ENCODE measurements at places on chromosomes 11 and 22. TPM values are rescaled to one million over a fixed set of nuclear protein-coding genes. Genes with fewer than 3 reads are reported as not detected.

GRCh38 chr11:122175306-122175705 lies 59.3 kb upstream of the BLID start:
- DNase-seq = peak; percentile 53

The IGLL5 gene
- total RNA-seq = not detected

DNA sequence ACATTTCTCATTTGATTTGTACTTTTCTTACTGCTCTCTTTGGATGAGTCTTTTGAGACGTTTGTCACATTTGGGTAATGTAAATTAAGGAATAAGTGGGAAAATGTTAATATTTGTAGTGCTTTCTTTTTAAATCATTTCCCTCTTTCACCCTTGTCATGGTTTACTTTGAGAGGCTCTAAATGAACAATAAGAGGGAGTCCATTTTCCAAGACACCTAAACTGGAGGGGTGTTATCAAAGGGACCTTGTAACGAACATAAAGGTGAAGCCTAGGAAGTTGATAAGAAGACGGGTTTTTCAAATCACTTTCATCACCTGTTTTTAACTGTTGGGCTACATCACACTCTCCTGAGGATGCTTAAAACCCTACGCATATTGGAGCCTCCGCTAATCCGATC lies 12.1 kb downstream of the EED start:
- no peak for DNase-seq

GRCh38 chr22:36323855-36324331 lies 63.9 kb downstream of the MYH9 start:
- no peak for DNase-seq

DNA sequence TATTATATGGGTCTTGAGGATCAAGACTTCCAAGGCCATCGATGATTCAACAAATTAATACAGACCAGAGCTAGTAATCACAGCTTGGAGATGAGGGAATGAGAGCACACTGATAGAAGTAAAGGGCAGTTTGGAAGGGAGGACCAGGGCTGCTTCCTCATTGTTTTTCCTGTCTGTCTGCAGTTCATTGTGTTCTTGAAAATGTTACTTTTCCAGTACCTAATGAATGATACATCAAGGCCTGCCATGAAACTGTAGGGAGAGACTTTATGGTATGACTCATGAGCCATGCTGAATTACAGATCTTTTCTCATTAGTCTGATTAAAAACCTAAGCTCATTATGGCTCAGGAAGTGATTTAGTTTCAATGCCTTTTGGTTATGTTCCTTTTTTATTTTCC lies 855.6 kb downstream of the KCNA4 start:
- peak; percentile 17 for DNase-seq

The ARFGAP3 gene
- 20.4 TPM for total RNA-seq

DNA sequence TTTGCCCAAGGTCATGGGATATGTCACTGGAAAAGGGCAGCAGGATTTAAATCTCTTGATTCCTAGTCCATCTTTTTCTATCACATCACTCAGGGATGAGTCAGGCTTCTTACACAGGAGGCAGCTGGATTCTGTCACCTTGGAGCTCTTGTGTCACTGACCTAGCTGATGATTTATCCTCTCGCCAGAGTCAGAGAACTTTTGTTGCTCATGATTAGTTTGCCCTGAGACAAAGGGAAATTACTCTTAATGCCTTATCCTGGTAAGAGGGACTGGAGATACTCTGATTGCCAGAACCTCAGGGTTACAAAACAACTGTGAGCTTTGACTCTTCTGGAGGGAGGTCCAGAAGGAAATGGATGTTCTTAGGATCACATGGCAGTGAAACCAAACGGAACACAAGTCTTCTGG lies 10.1 kb downstream of the COA4 start:
- peak; percentile 88 for DNase-seq

The CDPF1 gene
- 20.3 TPM for total RNA-seq

The FXYD2 gene
- not detected for total RNA-seq

The MAP6 gene
- 0.40 TPM for total RNA-seq

DNA sequence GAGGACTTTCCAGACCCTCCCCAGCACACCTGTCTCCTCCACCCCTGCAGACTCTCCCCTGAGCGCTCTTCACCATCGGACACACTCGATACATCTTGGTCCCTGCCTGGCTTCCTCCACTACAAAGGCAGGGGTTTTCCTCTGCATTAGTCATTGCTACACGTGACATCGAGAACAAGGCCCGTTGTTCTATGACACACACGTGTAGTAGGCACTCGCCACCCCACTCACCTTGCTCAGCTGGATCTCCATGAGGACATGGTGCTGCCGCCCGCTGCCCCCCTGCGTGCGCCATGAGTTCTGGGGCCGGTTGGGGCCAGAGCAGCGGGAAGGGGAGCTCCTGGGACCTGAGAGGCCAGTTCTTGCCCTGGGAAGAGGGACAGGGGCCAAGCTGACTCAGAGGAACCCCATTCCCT lies 16.7 kb downstream of the ATG2A start:
- DNase-seq = peak; percentile 91

- DNase-seq = no peak
These were observed 58.9 kb downstream of the CLPB start for GRCh38 chr11:72375241-72375960.

DNA sequence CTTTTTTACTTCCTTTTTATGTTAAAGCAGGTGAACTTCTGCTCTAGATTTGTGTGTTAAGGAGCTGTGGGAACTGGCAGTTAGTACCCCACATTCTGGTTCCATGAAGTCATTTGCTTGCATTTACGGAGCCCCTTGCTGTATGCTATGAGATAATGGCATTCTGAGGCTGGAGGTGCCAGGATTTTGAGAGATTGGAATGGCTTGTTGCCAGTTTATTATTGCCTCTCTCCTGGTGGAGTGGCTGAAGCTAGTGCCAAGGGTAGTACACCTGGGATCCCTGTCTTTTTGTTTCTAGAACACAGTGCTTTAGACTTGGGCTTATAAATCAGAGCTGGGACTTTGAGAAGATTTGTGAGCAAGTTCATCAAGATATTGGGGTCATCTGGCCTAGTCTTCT lies 73.8 kb downstream of the STIM1 start:
- no peak for DNase-seq

DNA sequence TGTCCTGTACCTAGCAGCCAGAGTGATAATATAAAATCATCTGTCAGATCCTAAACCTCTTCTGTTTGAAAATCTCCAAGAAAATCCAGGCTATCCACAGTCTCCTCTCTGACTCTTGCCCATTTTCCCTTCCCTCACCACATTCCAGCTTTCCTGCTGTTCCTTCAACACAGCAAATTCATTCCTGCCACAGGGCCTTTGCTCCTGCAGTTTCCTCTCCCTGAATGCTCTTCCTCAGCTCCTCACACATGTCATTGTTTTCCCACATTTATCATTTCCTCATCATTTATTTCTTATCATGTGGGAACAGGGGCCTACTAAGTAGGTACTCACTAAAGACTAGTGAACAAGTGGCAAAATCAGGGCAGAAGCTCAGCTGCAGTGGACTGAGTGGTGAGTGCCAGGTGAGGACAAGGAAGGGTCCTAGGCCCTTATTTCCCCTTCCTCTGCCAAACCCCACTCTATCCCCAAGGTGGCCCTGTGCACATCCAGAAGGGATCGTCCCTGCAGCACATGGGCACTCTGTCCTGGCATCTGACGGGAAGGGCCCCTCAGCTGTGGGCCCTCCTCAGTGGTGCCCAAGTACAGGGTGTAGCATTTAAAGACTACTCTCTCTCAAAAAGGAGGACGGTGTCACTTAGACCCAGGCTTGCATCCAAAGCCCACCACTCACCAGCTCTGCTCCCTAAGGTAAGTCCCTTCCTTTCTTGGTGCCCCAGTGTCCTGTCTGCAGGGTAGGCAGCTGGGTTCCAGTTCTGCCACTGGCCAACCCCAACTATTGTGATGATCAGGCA lies 2.0 kb downstream of the LRRC32 start:
- no peak for DNase-seq

DNA sequence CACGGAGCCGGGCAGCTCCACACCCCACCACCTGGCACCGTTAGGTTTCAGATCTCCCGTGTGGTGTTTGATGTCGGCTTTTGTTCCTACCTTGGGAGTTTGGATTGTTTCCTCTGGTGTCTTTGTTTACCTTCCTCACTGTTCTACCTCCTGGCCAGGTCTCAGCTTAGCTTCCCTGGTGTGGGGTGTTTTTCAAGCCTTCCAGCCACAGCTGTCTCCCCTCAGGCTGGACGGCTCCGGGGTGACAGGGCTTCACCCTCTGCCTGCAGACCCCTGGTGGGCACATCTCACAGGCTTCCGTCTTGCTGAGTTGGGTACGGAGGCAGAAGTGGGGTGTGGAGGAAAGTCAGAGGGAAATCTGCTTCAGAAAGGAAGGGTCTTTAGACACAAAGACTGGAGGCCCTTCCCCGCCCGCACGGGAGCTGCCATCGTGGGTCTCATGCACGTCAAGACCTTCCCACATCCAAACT lies 59.6 kb upstream of the EMID1 start:
- DNase-seq = no peak

The MOGAT2 gene
- total RNA-seq = not detected

The RRP7A gene
- total RNA-seq = 48.7 TPM

The MUC5AC gene
- not detected for total RNA-seq

DNA sequence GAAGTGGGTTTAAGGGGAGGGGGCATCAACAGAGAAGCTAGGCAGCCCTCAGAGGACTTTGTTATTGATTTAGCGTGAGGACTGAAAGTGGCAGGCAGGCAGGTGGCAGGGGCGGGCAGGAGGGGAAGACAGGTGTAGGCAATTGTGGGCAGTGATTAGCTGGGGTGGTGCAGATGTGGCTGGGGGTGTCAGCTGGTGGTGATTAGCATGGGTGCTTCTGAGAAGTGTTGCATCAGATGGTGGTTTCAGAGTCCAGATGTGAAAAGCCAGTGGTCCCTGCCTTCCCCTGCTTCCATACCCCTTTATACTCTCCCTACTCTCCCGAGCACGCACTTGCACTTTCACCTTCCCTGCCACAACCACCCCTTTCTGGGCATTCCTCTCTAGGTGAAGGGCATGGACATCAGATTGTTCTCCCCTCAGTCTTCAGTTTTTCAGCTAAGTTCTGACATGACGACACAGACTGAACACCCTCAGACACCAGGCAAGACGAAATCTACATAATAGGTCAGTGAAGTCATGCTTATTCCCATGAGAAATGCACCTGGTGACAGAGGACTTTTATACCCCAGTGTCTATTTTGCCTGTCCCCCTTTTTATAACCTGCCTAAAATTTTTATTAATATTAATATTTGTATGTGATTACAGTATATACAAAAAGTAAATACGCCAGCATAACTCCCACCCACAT lies 435.7 kb upstream of the CADM1 start:
- DNase-seq = no peak

The BTG4 gene
- not detected for total RNA-seq

DNA sequence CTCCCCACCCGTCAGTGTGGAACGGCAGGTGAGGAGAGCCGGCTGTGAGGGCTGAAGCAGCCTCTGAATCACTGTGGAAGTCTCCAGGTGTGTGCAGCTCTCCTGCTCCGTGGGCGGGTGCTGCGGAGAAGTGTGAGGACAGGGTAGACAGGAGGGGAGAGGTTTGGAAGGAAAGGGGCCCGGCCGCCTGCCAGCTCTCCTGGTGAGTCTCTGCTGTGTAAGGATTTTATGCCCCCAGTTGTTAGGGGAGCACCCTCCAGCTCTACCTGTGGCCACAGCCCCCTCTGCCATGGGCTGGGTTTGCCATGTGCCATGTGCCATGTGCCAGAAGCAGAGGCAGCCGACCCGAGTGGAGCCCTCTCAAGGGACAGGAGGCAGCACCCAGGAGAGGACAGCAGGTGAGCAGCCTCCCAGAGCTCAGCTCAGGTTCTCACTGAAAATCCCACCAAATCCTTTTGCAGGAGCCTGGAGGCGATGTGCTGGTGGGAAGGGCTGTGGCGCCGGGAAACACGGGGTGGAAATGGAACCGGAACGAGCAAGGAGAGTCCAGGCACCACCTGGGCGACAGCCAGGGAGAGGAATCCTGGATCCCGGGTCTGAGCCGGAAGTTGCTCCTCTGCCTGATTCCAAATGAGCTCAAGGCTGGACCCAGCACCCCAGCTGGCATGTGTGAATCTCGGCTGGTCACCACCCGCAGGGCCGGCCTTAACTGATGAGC lies 804.4 kb downstream of the BRD1 start:
- no peak for DNase-seq

All from HT1080 (cell line).